ENCODE measurements at places on chromosomes 2 and 18.
A peak's percentile ranks its signal among the peaks of the same experiment; 100 is the strongest.

GRCh38 chr2:25129901-25130520 lies 38.4 kb downstream of the POMC start:
- DNase-seq = peak; percentile 33

- peak; percentile 14 for DNase-seq
Measured at GRCh38 chr2:26455670-26456439, 22.1 kb downstream of the OTOF start.

DNA sequence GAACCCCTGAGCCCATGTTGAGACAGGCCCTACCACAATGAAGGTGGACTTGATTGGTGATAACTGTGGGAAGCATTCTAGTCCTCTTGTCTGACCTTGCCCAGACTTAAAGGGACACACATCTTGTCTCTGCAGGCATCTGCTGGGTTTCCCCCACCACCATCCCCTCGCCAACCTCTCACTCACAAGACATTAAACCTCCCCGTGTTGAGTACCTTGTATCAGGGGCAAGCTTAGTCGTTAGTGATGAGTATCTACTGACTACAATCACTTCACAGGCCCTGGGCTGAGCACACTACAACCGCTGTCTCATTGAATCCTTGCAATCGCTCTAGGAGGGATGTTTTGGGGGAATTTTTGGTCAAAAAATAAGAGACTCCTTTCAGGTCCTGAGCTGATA lies 86.0 kb downstream of the ICOS start:
- no peak for DNase-seq

DNA sequence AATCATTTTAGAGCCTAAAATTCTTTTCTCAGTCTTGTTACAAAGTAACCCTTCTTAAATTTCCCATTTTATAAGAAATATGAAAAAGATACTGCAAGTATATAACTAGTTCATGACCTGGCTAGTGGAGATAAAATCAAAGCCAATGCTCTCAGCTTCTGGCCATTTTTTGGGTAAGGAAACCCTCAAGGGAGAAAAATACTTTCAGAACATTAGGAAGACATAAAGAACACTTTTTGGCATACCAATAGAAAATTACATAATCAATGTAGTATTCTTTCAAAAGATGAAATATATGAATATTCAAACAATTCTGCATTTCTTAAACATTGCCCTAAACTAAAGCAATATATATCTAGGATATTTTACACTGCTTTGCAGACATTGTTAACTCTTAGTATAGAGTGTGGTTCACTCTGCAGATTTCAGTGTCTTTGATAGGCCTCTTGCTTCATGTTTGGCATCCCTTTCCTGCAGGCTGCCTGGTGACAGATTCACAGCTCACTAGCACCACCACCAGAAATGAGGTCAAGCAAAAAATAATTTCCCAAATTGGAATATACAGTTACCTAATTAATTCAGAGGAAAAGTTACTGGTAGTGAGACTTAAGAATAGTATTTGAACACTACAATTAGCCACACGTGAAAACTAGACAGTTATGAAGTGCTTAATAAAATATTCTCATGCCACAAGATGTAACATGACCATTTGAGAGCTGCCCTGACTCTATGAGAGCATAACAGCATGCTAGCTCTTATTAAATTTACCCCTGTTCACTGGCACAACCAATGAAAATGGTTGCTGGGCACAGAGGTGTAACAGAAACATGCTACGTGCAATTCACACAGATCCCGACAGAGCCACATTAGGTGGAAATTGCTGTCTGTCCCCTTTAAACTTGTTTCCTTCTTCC lies 36.0 kb downstream of the PAIP2B start:
- DNase-seq = peak; percentile 59

GRCh38 chr2:96340493-96341414 lies 5.2 kb downstream of the NCAPH start:
- no peak for DNase-seq

DNA sequence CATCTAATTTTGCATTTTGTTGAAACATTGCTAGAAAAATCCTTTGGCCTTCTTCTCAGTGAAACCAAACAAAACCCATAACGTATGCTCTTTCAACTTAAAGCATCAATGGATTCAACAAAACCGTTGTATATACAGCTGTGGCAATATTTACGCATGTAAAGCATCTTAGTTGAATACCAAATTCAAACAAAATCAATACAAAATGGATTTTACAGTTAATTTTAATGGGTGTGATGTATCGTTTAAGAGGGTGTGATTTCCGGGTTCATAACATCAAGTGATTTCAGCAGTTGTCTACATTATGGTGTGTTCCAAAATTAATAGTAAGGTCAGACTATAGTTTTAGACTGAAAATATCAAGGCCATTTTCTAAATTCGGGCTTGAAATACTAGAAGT lies 198.2 kb downstream of the TGIF1 start:
- DNase-seq = no peak

GRCh38 chr2:126720638-126721037 lies 64.7 kb downstream of the GYPC start:
- no peak for DNase-seq

DNA sequence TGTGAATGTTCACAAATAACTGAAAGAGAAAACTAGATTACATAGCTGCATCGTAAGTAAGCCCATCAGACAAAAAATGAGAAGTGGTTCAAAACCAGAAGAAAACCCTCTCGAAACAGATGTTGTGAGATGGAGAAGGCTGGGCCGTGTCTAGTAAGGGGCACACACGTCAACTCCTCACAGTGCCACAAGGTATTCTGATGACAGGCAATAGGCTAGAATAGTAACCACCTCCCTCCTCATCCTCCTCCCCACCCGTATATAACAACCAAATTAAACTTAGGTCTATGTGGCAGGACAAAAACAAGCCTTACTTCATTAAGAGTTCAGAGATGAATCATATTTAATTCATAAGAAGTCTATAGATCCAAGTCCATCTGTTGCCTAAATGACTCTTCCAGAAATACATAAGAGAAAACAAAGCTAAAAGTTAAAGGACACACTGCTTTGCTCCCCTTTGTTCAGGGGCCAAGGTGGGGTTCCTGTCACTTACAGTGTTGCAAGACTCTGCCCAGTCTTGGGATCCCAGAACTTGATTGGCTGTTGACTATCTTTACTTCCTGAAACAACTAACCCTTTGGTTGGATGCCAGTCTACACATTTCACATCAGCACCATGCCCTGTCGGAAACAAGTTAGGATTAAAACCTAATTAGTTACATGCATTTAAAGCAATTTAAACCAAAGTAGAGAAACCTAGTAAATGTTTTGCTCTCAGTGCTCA lies 25.0 kb downstream of the SFT2D3 start:
- DNase-seq = no peak

DNA sequence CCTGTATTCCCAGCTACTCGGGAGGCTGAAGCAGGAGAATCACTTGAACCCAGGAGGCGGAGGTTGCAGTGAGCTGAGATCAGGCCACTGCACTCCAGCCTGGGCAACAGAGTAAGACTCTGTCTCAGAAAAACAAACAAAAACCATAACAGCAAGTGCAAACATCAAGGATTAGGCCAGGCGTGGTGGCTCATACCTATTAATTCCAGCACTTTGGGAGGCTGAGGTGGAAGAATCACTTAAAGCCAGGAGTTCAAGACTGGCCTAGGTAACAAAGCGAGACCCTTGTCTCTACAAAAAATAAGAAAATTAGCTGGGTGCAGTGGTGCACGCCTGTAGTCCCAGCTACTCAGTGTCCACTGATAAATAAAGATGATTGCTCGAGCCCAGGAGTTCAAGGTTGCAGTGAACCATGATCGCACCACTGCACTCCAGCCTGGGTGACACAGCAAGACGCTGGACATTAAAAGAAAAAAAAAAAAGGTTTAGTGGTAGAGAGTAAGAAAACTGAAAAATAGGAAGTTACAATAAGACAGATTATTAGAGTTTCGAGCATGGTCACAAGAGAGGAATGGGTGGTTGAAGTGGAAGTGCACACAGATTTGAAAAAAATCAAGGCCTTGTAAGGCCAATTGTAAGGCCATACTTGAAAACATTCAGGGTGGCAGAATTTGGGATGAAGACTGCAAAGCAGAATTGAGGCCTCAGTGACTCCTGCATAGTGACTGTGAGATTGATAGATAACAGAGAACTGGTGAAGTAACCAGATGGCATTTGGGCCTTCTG lies 6.4 kb upstream of the KCMF1 start:
- no peak for DNase-seq

DNA sequence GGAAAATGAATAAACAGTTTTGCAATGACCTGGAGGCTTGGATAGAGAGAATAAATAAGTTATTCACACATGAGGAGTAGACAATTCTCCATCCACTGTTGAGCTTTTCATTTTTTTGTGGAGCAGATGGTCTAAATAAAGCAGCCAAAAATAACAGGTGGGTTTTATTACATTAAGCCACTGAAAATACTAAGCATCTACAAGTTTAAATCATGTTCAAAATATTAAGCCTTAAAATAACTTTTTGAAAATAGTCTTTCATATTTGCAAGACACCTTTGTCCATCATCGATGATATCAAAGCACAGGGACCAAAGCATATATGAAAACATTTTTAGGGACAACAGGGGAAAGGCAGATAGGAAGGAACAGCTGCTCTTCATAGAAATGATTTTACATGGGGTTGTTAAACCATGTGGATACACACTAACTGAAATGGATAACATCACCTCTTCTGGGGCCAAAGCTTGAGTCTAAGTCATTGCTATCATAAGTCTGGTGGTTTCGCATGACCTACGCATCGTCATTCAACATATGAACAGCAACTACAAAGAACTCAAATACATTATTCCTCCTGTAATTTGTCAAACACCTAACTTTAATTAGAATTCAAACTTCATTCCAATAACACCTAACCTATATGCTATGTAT lies 197.6 kb upstream of the CHST9 start:
- DNase-seq = peak; percentile 10

DNA sequence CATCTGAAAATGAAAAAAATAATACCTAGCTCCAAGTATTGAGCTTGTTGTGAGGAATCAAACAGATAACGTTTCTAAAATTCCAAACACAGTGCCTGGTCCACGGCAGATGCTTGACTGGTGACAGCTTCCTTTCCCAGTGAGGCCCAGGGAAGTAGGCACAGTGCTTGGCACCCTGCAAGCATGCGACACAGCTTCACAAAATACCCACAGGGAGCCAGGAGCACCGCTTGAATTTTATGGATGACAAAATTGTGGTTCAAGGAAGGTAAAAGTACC lies 205.1 kb upstream of the TNP1 start:
- DNase-seq = no peak

GRCh38 chr2:233100192-233100998 lies 40.3 kb downstream of the INPP5D start:
- DNase-seq = no peak

GRCh38 chr2:191905336-191905735 lies 58.4 kb upstream of the CAVIN2 start:
- DNase-seq = no peak

- DNase-seq = no peak
Measured at GRCh38 chr2:85485815-85486214, 53.2 kb upstream of the MAT2A start.

- no peak for DNase-seq
Measured at GRCh38 chr2:100650151-100650550, 87.4 kb downstream of the PDCL3 start.

- DNase-seq = no peak
Measured at GRCh38 chr2:14565666-14566065, 66.9 kb upstream of the LRATD1 start.

GRCh38 chr18:64695851-64696553 lies 547.1 kb upstream of the LINC00305 start:
- DNase-seq = no peak

- peak; percentile 80 for DNase-seq
Measured at GRCh38 chr2:166539340-166540162, 45.5 kb upstream of the SCN7A start.

GRCh38 chr2:164456619-164457018 lies 164.7 kb downstream of the GRB14 start:
- DNase-seq = no peak

DNA sequence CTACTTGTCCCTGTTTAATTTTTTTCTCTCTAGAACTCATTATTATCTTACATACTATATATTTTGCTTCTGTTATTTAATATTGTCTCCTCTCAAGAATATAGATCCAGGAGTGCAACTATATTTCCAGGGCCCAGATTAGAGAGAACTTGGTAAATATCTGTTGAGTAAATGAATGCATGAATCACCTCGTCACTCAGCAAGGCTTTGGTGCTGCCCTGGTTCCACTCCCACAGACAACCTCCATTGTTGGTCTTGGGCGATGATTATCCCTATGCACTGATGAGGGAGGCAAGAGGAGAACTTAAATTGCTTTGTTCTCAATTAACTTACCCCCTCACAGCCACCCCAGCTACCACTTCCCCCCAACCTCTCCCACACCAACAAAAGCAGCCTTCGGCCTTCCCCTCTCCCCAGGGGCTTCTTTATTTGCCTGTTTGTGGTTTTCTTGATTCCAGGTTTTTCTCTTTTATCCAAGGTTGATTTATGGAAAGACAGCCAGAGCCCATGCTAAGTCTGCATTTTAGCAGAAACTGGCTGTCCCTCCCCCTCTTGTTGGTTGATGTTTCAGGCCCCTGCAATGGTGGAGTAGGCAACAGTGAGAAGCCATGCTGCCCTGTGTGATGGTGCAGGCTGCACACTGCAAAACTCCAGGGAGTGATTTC lies 17.0 kb upstream of the DIPK1C start:
- no peak for DNase-seq

- DNase-seq = no peak
Measured at GRCh38 chr2:31337860-31338259, 76.7 kb downstream of the XDH start.

GRCh38 chr2:147068071-147068470 lies 776.8 kb upstream of the ACVR2A start:
- DNase-seq = no peak

- DNase-seq = no peak
Measured at GRCh38 chr18:3875376-3875775, 425.4 kb downstream of the TGIF1 start.

DNA sequence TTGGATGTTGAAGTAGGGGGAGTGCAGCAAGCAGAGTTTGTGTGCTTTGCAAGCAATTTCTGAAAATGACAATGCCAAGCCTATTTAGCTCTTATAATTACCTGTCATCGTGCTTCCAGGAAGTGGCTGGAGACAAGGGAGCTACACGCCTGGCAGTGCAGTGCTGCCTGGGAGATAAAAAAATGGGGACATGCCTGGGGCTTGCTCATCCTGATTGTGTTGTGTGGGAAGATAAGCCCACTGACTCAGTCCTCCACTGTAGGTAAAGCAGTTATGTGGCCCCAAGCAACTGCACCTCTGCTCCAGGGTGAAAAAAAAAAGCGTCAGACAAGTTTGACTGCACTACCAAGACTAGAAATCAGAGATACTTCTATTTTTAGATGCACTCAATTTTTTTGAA lies 396.9 kb upstream of the NXPH2 start:
- DNase-seq = peak; percentile 5

DNA sequence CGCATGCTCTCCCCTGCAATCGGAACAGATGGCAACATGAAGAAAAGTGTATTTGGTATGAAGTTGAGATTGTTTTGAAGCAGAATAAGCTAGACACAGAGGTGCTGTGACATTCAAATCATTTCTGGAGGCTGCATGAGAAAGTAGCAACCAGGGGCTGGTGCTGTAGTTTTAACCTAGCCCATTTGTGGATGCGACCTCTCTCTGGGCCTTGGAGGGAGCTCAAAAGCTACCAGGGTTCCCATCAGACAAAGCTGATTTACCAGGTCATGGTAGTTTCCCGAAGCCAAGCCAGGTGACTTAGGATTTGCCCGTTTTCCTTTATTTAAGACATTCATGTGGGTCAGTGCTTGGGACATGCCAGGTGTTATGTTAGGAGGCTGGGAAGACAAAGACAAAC lies 77.5 kb downstream of the CIB4 start:
- no peak for DNase-seq

- DNase-seq = no peak
Measured at GRCh38 chr2:190090148-190090547, 27.6 kb upstream of the MSTN start.

GRCh38 chr2:239306274-239307220 lies 94.3 kb downstream of the HDAC4 start:
- no peak for DNase-seq

- no peak for DNase-seq
Measured at GRCh38 chr2:9941996-9942390, 9.5 kb upstream of the GRHL1 start.
